HT-29 (cell line): ENCODE measurements at places on chromosomes 13 and 19. TPM values are rescaled to one million over a fixed set of nuclear protein-coding genes. Genes with fewer than 3 reads are reported as not detected.

DNA sequence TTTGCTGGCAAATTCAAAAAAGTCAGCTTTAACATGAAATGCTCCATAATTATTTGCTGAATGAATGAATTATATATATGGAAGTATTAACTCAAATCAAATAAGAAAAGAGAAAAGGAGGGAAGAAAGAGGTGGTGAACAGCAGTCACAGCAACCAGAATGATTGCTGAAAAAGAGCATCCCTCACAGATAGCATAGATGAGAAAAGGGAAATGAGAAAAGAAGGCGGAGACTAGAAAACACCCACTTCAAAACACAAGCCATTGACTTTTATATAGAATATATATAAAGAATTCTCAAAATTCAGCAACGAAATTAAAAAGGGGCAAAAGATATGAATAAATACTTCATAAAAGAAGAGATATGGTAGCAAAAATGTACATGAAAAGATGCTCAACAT, 75.2 kb downstream of the CAB39L start:
- no peak for DNase-seq

GRCh38 chr13:59337070-59337469, 826.7 kb downstream of the DIAPH3 start:
- no peak for DNase-seq

- DNase-seq: peak; percentile 63
Measured at GRCh38 chr19:13036366-13036976, 41.2 kb downstream of the NFIX start.

DNA sequence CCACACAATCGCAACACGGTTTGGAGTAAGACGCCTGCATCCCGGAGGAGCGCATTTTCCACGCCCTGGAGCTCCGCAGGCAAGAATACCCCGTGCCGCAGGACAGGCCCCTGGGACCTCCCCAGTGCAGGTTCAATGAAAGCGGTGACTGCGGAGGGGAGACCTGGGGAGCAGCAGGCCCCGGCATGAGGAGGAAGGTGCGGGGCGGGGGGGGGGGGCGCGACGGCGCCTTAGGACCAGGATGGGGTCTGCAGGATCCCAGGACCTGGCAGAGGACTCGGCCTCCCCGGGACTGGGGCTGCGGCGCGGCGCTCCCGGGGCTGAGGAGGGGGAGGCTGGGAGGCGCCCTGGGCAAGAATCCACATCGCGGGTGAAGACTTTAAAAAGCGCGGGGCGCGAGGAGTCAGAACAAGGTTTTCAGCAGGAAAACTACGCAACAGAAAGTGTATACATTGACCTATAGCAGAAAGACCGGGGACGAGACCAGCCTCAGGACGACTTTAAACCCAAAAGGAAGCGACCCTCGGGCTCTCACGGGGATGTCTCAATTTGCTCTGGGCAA, 432 bp downstream of the ZNF611 start:
- no peak for DNase-seq

- no peak for DNase-seq
Measured at GRCh38 chr13:102902789-102903347, 57.0 kb downstream of the ERCC5 start.

DNA sequence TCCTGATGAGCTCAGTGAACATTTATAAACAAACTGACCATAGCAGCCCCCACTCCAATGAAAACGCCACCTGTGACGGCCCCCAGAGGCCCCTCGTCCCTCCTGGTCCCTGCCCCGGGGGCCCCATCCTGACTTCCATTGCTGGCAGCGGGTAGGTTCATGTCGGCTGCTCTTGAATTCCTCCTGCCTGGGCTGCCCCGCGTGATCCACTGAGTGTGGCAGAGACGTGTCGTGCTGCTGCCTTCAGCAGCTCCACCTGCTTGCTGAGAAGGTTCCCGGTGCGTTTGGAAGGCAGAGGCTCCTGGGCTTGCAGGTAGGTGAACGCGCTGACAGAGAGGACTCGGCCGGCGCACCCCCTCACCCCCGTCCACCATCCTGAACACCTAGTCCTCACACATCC, 11.6 kb downstream of the C2CD4C start:
- DNase-seq: no peak

- DNase-seq: peak; percentile 82
Measured at GRCh38 chr13:73216381-73216831, 157.6 kb downstream of the KLF5 start.

GRCh38 chr13:35649162-35649561, 172.7 kb upstream of the MAB21L1 start:
- DNase-seq: no peak

DNA sequence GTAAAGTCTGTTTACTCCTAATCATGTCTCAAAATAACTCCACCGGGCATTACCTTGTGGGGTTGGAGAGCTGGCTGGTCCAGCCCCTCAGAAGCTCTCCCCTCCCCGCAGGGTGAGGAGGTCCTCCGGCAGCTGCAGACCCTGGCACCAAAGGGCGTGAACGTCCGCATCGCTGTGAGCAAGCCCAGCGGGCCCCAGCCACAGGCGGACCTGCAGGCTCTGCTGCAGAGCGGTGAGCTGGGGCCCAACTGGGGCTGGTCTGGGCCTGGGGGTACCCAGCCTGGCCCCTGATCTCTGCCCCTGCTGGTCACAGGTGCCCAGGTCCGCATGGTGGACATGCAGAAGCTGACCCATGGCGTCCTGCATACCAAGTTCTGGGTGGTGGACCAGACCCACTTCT, 20.2 kb downstream of the HIPK4 start:
- no peak for DNase-seq

The RETN gene
- not detected in 2 replicates for total RNA-seq

The RPL36 gene
- total RNA-seq: 1,326 and 1,347 TPM in 2 replicates

The KIR3DL1 gene
- not detected in 2 replicates for total RNA-seq
